ENCODE measurements at places on chromosomes 16 and 17. TPM values are rescaled to one million over a fixed set of nuclear protein-coding genes. Genes with fewer than 3 reads are reported as not detected.

The KRTAP9-8 gene
- not detected for total RNA-seq

The LITAFD gene
- total RNA-seq, result not detected

The SGSH gene
- total RNA-seq, result 19.4 TPM

The NUP93 gene
- total RNA-seq, result 47.5 TPM

The SLC6A2 gene
- 2.1 TPM for total RNA-seq

The MRPS23 gene
- 22.2 TPM for total RNA-seq

The ABI3 gene
- total RNA-seq, result 8.9 TPM

The TTC19 gene
- total RNA-seq, result 56.4 TPM

The FBXW10 gene
- total RNA-seq, result not detected

The CSH2 gene
- total RNA-seq, result not detected

The PRSS33 gene
- not detected for total RNA-seq

The ITGAX gene
- total RNA-seq, result 5.4 TPM

The SMARCD2 gene
- 122 TPM for total RNA-seq

The CSH1 gene
- not detected for total RNA-seq

The C1QL1 gene
- 3.7 TPM for total RNA-seq

The JPH3 gene
- total RNA-seq, result 0.63 TPM

The TMEM94 gene
- 51.8 TPM for total RNA-seq

The GJC1 gene
- total RNA-seq, result 61.9 TPM

The EFNB3 gene
- total RNA-seq, result 0.32 TPM

The TEKT5 gene
- total RNA-seq, result not detected

The MYOCD gene
- 96.2 TPM for total RNA-seq

The MMP25 gene
- total RNA-seq, result under 0.01 TPM

The DBNDD1 gene
- 5.8 TPM for total RNA-seq

The SOX9 gene
- 1.4 TPM for total RNA-seq

The HS3ST3A1 gene
- 5.7 TPM for total RNA-seq

The ABCC1 gene
- total RNA-seq, result 61.8 TPM

The MAPK8IP3 gene
- 34.5 TPM for total RNA-seq

The ATP2A3 gene
- 22.0 TPM for total RNA-seq

The SOCS1 gene
- 3.8 TPM for total RNA-seq

The CA7 gene
- not detected for total RNA-seq

All from esophagus muscularis mucosa (tissue), 4 donors.